ENCODE measurements at places on chromosomes 6 and 20.

GRCh38 chr20:40225596-40225995 is 463.4 kb downstream of the MAFB start:
- DNase-seq = no peak

GRCh38 chr20:50517817-50518154 is 7.6 kb downstream of the PTPN1 start:
- DNase-seq = no peak

GRCh38 chr6:97026298-97026697 is 101.8 kb downstream of the KLHL32 start:
- no peak for DNase-seq

GRCh38 chr6:73577676-73578075 is 56.8 kb upstream of the EEF1A1 start:
- DNase-seq = no peak

GRCh38 chr20:53884859-53885541 is 185.4 kb downstream of the BCAS1 start:
- DNase-seq = no peak

DNA sequence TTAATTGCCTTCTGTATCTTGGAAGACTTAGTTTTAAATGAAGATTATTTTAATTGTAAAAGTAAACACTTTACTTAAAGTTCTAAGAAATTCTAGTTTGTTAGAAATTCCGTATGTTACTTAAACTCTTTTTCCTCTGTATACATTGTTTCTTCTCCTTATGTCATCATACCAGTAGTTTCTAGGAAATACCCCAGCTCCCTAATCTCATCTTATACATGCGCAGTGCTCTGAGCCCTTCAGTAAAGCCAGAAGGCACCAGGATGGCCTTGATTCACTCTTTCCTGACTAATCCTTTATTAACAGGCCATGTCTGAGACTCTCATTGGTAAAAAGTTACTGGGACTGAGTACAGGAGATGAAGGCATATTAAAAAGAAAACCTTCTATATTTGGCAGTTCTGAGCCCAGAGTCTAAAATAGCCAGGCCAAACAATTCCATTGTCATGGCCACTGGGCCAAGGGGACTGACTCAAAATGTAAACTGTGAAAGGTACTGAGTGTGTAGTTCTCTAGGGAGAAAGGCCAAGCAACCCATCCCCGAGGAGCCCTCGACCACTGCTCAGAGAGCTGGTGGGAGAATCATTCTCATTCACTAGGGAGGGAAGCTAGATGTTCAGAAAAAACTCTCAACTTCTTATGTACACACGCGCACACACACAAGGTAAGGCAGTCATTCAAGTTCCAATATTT is 25.0 kb downstream of the SLC22A1 start:
- no peak for DNase-seq

DNA sequence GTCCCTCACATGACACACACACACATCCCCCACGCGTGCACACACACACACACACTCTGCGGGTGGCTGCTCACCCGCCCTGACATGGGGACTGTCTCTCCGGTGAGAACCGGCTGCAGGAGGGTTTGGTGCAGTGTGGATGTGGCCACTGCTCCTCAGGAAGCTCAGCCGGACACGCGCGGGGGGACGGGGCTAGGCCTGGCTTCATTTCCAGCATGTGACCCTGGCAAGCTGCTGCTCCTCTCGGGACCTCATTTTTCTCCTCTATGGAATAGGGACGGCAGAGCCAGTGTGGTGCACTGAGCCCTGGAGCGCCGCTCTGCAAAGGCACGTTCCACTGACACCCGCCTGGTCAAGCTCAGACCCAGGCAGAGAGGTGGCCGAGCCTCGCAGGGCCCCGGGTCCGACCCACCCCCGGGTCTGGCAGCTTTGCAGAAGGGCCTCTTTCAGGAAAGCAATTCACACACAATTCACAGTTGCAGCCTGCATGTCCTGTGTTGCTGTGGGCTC is 56.8 kb upstream of the SLCO4A1 start:
- no peak for DNase-seq

GRCh38 chr20:2814076-2814475 is 711 bp upstream of the C20orf141 start:
- no peak for DNase-seq

- DNase-seq = peak; percentile 55
Measured at GRCh38 chr20:43389211-43389610, 68.5 kb upstream of the SRSF6 start.

- DNase-seq = peak; percentile 67
Measured at GRCh38 chr6:6851059-6851948, 256.5 kb upstream of the RREB1 start.

DNA sequence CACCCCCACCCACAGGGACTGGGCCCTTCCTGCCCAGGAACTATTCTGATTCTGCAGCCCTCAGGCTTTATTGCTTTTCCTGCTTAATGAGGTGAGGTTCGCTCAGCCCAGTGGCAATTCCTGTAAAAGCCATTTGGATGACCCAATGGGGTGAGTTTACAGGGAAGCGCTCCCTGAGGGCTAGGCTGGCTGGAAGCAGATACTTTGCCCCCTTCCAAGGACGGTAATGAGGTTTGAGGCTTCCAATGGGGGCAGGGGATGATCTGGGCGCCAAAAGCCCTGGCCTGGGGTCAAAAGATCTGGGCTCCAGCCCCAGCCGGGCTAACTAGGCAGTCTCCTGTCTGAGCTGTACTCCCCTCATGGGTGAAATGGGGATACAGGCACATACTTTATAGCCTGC is 41.8 kb downstream of the RIPOR3 start:
- no peak for DNase-seq

GRCh38 chr6:34445313-34445860 is 19.5 kb upstream of the RPS10 start:
- DNase-seq = no peak

DNA sequence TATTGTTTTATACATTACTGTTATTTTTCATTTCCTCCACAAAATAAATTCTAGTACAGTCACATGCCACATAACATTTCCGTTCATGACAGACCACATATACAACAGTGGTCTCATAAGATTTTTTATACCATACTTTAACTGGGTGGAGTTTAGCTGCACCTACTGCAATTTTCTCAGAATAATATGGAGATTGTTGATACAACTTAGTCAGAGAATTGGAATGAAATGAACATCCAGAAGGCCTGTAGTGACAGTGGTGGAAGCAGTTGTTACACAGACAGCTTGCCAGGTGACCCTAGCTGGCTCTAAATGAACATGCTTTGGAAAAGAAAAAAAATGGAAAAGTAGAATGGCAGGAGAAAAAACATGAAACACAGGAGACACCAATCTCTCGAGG is 183.2 kb upstream of the TCF21 start:
- DNase-seq = no peak

- DNase-seq = no peak
Measured at GRCh38 chr6:132214716-132215115, 186.6 kb downstream of the MOXD1 start.

GRCh38 chr6:107489636-107490565 is at the start of gene SOBP:
SOBP (plus strand) TSS chr6:107490117; CDS start chr6:107490617, 500 bp downstream.
- DNase-seq = peak; percentile 94

DNA sequence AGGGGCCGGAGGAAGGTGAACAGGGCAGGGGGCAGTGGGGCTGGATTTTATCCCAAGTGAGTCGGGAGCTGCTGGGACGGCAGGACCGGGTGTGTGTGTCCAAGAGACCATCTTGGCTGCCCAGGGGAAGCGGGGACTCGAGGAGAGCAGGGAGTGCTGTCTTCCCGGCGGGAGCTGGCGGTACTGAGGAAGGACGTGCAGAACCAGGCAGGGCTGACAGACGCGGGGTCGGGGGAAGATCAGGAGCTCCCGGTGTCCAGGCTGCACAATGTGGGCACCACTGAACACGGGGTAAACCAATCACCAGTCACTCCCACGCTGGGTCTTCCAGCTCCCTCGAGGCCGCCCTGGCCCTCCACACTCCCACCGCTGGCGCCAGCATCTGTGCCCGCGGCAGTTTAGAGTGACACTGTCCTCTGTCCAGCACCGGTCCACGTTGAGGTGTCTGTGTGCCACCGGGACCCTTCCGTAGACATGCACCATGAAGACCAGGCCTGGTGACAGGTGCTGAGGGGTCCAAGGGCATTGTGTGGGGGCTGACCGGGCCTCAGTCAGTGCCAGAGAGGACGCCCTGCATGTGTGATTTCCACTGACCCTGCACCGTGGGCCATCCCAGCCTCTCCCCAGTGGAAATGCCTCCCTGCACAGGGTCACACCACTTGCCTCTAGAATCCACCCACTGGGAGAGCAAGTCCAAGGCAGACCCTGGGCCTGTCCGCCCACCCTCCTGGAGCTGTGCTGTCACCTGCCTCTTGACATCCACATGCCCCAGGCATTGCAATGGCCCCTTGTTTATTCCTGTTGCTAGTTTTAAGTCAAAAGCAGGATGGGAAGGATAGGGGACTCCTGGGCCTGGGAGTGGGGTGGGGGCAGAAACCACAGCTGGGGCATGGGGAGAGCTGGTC is 401.9 kb downstream of the TAF4 start:
- no peak for DNase-seq

- no peak for DNase-seq
Measured at GRCh38 chr20:10789386-10789785, 115.6 kb upstream of the JAG1 start.

DNA sequence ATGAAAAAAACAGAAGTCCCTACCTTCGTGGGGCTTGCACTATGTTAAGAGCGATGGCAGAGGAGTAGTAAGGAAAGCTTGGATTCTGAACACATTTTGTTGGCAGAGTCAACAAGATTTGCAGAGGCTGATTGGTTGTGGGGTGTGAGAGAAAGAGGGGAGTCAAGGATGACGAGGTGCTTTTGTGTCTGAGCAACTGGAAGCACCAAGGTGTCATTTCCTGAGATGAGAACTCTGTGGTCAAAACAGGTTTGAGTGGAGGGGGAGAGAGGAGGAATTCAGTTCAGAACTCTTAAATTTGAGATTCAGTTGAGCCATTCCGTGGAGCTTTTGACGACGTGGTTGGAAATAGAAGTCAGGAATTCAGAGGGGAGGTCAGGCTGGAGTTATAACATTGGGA is 3.5 kb downstream of the OCSTAMP start:
- no peak for DNase-seq

GRCh38 chr6:111410371-111410770 is 72.6 kb downstream of the REV3L start:
- no peak for DNase-seq

DNA sequence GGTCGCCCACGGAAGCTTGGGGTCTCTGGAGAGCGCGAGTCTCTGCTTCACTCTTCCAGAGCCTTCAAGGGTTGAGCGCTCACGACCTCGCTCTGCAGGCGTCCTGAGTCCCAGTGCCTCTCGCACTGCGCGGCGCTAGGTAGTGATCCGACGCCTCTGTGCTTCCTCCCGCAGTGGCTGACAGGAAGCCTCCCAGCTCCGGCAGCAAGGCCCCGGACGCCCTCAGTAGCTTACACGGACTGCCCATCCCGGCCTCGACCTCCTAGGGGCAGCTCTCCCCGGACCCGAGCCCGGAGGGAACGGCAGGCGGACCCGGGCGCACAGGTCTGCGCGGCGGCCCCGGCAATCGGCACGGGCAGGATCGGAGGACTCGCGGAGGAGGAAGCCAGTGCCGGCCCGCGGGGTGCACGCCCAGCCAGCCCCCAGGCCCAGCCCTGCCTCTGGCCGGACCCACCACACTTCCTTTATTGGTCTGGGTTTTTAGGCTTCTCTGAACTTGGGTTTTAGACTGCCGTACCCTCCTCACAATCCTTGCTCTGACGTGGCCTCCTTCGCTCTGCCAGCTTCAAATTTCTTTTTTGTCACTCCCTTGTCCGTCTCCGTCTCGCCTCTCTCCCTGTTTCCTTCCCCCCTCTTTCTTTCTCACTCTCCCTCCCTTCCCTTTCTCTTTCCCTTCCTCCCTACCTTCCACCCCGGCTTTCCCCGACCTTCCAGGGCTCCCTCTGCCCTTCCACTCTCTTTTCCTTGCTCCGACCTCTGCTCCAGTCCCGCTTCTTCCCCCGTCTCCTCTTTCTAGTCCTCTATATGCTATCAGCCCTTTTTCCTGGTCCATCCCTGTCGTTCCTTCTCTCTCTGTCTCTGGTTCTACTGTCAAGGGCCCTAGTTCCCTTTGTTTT is 9.1 kb downstream of the PAX1 start:
- DNase-seq = no peak

GRCh38 chr6:25542984-25543910 is 108.8 kb upstream of the SCGN start:
- peak; percentile 12 for DNase-seq

DNA sequence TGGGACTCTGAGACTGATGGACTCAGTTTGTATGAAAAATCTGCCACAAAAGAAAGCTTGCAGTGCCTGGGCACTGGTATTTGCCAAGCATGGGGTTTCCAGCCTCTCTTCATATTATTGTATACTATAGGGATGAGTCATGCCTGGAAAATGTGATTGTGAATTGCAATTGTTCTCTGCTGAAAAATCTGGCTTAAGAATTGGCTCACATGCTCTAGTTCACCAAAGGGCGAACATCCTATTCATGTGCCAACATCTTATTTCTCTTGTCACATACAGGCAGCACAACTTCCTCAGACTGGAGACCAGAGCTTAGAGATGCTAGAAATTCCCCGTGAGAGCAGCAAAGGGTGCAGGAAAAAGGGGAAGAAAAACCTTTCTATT is 103.6 kb upstream of the KCNK16 start:
- peak; percentile 52 for DNase-seq

DNA sequence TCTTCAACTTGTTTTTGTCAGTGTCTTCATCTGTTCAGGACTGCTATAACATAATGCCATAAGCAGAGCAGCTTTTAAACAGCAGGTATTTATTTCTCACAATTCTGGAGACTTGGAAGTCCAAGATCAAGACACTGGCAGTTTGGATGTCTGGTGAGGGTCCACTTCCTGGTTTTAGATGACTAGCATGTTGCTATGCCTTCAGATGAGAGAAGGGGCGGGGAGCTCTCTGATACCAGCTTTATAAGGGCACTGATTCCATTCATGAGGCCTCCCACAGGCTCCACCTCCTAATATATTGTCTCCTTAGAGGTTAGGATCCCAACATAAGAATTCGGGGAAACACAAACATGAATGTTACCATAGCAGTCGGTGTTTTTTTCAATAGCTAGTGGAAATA is 52.9 kb downstream of the FAM83B start:
- DNase-seq = no peak

DNA sequence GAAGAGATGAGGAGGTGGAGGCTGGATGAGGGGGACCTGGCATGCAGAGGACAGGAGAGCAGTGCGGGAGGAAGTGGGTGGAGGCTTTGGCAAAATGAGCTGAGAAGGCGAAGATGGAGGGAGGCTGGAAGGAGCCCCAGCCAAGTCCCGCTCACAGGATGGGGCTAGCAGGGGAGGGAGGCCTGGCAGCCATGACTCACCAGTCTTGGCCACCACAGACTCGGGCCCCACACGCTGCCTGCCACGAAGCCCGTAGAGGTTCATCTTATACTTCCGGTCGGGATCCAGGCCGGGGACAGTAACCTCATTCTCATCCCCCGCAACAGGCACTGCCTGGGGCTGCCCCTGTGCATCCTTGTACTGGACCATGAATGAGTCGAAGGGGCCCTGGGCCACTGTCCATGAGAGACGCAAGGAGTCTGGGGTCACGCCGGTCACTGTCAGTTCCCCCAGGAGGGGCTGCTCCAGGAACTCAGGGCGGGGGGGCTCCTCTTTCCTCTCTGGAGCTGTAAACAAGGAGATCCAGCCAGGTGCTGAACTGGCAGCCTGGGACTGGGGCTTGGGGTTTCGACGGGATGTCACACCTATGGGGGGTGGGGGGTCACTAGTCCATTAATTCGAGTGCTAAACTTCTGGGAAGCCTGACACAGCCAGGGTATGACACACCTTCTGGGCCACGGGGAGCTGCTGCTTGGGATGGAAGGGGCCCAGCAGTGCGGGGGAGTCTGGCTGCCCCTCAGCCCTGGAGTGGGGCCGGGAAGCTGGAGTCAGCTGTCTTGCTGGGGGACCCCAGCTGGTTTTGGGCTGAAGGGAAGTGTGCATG is 27.8 kb downstream of the TNXB start:
- DNase-seq = peak; percentile 51

GRCh38 chr20:58880994-58881752 is 28.7 kb downstream of the GNAS start:
- no peak for DNase-seq

Measured in tongue (tissue), 3 donors.